Stimulated activated CD4-positive, alpha-beta T cell treated with anti-CD3 and anti-CD28 coated beads, Interleukin-15, amount 100 ng/mL, for 1 hour (primary cell): ENCODE measurements at places on chromosomes 12 and 14.

DNA sequence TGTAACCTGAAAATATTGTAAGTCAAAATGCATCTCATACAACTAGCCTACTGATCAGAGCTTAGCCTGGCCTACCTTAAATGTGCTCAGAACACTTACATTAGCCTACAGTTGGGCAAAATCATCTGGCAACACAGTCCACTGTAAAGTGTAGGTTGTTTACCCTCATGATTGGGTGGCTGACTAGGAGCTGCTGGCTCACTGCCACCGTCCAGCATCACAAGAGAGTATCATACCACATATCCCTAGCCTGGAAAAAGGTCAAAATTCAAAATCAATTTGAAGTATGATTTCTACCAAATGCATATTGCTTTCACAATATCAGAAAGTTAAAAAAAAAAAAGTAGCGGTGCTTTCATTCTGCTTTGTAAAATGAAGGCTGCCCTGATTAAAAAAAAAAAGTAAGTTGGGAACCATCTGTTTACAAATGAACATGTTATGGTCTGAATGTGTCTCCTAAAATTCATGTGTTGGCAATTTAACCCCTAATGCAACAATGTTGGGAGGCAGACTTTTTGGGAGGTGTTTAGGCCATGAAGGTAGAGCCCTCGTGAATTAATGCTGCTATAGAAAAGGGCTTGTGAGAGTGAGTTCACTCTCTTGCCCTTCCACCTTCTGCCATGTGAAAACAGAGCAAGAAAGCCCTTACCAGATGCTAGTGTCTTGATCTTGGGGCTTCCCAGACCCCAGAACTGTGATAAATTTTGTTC lies 211.8 kb downstream of the PPM1H start:
- no peak for DNase-seq

- DNase-seq = no peak
These were observed 10.5 kb upstream of the TMED10 start for GRCh38 chr14:75186953-75187352.

DNA sequence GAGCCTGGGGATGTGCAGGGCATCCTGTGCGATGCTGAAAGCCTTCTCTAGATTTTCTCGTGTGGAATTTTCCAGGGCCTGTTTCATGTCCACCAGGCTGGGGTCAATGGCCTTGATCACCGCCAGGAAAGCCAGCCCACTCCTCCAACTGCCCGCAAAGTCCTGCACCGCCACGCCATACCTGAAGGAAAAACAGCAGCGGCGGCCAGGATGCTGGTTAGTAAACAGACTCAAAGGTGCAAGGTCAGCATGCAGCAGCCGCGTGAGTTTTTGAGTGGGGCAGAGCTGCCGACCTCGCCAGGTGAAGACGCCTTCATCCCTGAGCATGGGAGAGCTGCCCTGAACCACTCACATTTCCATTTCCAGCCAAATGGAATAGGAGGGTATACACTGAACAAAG lies 53.4 kb upstream of the DICER1 start:
- DNase-seq = no peak

- no peak for DNase-seq
These were observed 85.0 kb downstream of the LLPH start for GRCh38 chr12:66045506-66045905.

DNA sequence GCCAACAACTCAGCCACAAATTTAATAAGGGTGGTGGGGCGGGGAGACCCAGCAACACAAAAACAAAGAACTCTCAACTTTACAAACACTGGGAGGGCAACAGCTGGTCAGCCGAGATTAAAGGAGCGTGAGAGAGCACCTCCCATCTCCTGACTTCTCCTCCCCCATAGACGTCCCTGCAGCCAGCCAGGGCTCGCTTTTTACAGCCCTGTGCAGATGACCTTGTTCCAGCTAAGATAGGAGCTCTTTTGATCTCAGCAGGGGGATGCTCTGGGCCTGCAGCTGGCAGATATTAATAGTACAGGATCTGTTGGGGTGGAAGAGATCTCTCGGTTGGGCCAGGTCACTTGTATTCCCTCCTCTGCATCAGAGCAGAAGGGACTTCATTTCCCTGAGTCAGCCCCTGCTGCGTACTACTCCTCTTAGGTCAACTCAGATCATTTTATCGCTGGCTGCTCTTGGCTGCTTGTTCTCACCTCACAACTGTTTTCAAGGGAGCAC lies 475.8 kb downstream of the RAD51B start:
- DNase-seq = no peak

DNA sequence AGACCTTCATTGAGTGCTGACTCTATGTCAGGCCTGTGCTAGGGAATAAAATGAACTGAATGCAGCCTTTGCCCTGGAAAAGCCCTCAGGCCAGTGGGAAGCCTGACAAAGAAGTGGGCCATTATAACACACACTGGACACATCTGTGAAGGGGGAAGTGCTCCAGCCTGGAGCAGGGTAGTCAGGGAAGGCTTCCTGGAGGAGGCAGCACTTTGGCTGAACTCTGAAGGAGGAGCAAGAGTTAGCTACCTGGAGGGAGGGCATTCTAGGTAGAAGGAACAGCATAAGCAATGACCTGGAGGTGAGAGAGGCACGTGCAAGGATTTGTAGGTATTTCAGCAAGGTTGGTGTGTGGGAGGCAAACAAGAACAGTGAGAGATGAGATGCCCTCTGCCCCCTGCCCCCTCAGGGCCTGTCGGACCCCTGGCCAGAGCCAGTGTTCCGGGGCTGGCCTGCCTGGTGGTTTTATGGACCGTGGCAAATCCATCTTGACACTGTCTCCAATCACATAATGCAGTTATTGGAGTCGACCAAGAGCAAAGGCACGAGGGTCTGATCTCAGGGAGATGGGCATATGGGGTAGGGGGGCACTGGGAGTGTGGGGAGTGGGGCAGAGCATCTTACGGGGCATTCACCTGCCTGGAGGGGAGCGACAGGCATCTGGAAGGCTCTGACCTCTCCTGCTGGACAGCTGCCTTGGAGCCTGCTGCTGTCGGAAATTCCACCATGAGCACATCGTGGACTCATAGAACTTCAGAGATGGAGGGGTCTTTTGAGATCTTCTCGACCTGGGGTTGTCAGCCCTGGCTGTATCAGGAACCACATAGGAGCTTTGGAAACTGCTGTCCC lies 2.7 kb upstream of the FAM222A start:
- no peak for DNase-seq

DNA sequence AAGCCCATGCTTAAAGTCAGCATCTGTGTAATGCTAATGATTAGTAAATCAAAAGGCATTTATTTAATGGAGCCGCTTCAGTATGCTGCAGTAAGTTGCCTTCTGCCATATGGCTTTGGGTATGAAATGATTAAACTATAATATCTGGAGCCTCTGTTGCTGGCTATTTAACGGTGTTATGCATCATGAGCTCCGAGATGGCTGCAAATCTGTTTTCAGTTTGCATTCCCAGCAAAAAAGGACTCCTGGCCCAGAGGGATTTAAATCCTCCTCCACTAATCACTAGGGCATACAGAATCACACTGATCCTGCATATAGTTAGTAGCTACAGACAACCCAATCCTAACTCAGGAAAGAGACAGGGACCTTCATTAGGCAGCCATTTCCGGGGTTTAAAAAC lies 171.5 kb upstream of the EEA1 start:
- DNase-seq = no peak

- no peak for DNase-seq
These were observed 16.6 kb downstream of the LRTM2 start for GRCh38 chr12:1836854-1837421.

- DNase-seq = no peak
These were observed 1.9 kb downstream of the MNAT1 start for GRCh38 chr14:60736494-60736893.

DNA sequence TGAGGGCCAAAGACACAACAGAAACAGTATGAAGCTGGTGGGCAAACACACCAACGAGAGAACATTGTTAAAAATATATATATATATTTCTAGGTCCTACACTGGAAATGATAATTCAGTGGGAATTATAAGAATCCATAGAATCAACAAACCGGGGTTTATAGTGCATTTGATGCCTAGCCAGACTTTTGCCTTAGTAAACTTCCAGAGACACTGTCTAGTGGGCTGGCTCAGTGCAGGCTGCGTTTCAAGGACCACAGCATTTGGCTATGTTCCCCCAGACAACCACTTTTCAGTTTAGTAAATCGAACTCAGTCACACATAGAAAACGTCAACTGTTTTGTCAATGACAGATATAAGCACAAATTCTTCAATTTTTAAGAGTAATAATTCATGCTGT lies 41.9 kb downstream of the SLC38A4 start:
- DNase-seq = no peak

- DNase-seq = no peak
These were observed 480.2 kb upstream of the PRICKLE1 start for GRCh38 chr12:43069768-43070221.
